Cerebellum (tissue), 4 donors: ENCODE measurements at places on chromosomes 4 and X. TPM values are rescaled to one million over a fixed set of nuclear protein-coding genes. Genes with fewer than 3 reads are reported as not detected.

DNA sequence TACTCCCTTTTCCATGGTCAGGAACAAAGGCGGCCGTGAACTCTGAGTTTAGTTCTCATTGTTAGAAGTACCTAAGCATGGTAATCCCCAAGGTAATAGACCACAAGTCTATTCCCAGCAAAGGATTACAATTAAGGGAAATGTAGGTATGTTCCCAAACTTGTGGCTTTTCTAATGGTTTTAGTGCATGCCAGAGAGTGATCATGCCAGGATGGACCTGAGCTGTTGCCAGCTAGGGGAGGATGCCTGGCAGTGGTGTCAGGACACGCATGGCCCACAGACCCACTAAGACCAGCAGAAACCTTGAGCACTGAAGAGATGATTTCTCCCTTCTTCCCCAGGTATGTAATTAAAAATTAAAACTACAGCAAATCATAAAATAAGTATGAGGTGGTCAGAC lies 60.8 kb downstream of the COQ2 start:
- no peak for DNase-seq

GRCh38 chrX:50577326-50577725 lies 106.7 kb upstream of the DGKK start:
- no peak for DNase-seq

Gene CLDN24
- not detected for total RNA-seq

- DNase-seq, result no peak
Observed at GRCh38 chr4:140243278-140243753, 89.3 kb upstream of the MAML3 start.

Gene WWC2
- 50.1 TPM for total RNA-seq

GRCh38 chr4:108149588-108150380 lies 18.9 kb downstream of the LEF1 start:
- no peak for DNase-seq

- DNase-seq, result no peak
Observed at GRCh38 chr4:153485359-153485758, 19.2 kb downstream of the TMEM131L start.

DNA sequence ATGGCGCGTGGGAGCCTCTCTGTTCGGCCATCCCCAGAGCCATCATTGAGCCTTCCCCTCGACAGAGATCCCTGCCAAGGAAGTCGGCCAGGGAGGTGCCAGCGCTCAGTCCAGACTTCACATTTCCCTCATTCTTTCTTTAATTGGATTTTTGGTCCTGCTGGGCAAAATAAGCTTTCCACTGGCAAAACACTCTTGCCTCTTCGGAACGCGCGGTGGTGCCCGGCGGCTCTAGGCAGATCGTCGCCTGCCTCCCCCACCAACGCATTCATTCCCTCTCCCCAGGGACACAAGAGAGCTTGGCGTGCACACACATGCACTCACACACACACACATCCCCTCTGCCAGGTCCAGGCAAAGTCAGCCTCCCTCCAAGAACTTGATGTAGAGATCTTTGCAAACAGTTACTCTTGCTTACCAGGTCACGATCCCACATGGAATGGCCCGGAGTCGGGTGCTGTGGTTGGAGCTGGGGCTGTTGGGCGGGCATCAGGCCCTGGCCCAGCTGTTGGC lies 257.1 kb downstream of the BCOR start:
- DNase-seq, result peak; percentile 58

Gene RAB40AL
- 1.5 TPM for total RNA-seq

GRCh38 chr4:3524920-3525319 lies 7.3 kb downstream of the LRPAP1 start:
- no peak for DNase-seq

- no peak for DNase-seq
Observed at GRCh38 chrX:17470136-17470535, 95.1 kb downstream of the NHS start.

Gene CT47C1
- not detected for total RNA-seq

Gene RHOXF1
- total RNA-seq, result not detected

Gene PPP1R2C
- total RNA-seq, result not detected

GRCh38 chrX:51487960-51488267 lies 8.5 kb downstream of the NUDT11 start:
- DNase-seq, result no peak

GRCh38 chr4:61376301-61376700 lies 176.2 kb downstream of the ADGRL3 start:
- no peak for DNase-seq

DNA sequence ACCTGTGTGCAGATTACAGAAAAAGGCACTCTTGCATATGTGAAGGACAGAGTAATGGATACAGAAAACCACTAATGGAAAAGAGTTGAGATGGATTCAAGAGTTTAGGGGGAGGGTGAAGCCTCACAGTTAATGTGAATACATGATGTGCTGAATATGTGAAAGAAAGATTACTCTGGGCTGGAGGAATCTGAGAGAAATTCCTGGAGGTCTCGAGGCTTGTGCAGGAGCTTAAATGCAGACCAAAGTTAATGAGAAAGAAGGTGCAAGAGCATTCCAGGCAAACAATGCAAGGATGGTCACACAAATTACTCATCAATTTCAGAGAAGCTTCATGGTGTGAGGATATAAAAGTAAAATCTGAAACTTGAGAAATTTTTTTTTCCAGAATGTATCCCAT lies 768.8 kb downstream of the STPG2 start:
- no peak for DNase-seq

GRCh38 chr4:10031668-10032590 lies 10.6 kb upstream of the SLC2A9 start:
- no peak for DNase-seq

Gene TCEAL7
- 48.6 TPM for total RNA-seq

GRCh38 chrX:19627533-19627932 lies 112.2 kb upstream of the MAP3K15 start:
- no peak for DNase-seq

GRCh38 chr4:164768516-164768915 lies 14.6 kb downstream of the SMIM31 start:
- no peak for DNase-seq

Gene RPA4
- 0.91 TPM for total RNA-seq

Gene DTHD1
- total RNA-seq, result 2.1 TPM

Gene ELF4
- 0.54 TPM for total RNA-seq

Gene ATOH1
- 6.3 TPM for total RNA-seq

Gene ATP1B4
- total RNA-seq, result not detected

Gene TMEM150C
- 15.2 TPM for total RNA-seq

DNA sequence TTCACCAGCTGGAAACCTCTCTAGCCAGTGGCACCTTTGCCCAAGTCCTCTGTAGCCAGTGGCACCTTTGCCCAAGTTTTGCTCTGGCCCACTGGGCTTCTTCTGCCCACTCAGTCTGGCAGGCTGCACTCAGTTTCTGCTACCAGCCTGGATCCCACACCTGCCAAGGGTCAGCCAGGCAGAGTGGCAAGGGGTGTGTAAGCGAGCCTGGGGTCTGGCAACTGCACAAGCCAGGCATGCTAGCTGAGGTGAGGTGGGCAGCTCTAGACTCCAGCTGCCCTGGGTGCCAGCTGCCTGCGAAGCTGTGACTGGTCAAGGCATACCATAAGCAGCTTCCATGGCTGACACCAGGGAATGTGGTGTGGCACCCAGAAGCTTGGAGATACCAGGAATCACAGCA lies 233.1 kb upstream of the DKK2 start:
- no peak for DNase-seq

Gene GSX2
- not detected for total RNA-seq

Gene TMPRSS11B
- total RNA-seq, result not detected

Gene NPY2R
- 0.91 TPM for total RNA-seq

- no peak for DNase-seq
Observed at GRCh38 chrX:101241531-101241930, 21.9 kb downstream of the DRP2 start.

- no peak for DNase-seq
Observed at GRCh38 chrX:154333837-154334271, 38.3 kb downstream of the TKTL1 start.

DNA sequence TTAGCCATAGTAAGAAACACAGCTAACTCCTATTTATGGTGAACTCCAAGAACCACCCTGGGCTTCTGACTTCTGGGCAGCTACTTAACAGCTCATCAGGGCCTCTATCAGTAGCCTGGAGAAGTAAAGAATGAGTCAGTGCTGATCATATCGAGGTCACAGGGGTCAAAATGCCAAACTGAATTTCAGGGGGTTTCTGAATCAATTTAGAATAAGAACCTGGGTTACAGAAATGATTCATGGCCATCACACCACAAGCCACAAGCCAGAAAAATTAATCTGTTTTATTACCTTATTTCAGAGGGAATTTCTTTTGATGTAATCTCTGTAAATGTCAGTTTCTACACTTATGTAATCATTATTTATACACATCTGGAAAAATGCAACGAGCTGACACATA lies 64.4 kb downstream of the CHST7 start:
- no peak for DNase-seq

GRCh38 chr4:174592985-174593335 lies 70.7 kb upstream of the HPGD start:
- no peak for DNase-seq

GRCh38 chr4:3179126-3179706 lies 69.7 kb upstream of the MSANTD1 start:
- no peak for DNase-seq

DNA sequence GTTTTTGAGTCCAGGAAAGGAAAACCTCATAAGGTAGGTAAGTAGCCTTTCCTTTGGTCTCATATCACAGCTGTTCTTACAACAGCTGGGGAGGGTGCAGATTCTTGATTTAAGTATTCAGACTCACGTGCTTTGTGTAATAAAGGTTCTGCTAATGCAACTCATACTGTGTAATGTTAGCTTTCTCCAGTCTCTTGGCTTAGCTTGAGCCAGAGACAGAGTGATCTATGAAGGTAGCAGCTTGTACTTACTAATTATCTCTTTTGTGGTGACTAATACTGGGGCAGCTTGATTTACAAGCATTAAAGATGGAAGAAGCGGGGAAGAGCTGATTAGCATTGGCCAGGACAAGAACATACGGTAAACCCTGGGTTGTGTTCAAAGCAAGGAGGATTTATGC lies 80.3 kb downstream of the LNX1 start:
- no peak for DNase-seq
